ENCODE measurements at places on chromosomes 2 and 18. TPM values are rescaled to one million over a fixed set of nuclear protein-coding genes. Genes with fewer than 3 reads are reported as not detected.

The DNER gene
- not detected for total RNA-seq

The POTEE gene
- 1.1 TPM for total RNA-seq

The CNTNAP5 gene
- total RNA-seq, result not detected

The ACMSD gene
- not detected for total RNA-seq

The CD28 gene
- 133 TPM for total RNA-seq

The RGPD8 gene
- 15.8 TPM for total RNA-seq

The AQP12B gene
- not detected for total RNA-seq

The CNDP1 gene
- total RNA-seq, result not detected

The SERPINB7 gene
- not detected for total RNA-seq

The B4GALT6 gene
- total RNA-seq, result 3.0 TPM

- DNase-seq, result no peak
- peaks cover 2% of the 10 kb centered on the region for H3K27me3 ChIP-seq
Observed at GRCh38 chr2:102131564-102131963, 11.0 kb upstream of the IL1R1 start.

DNA sequence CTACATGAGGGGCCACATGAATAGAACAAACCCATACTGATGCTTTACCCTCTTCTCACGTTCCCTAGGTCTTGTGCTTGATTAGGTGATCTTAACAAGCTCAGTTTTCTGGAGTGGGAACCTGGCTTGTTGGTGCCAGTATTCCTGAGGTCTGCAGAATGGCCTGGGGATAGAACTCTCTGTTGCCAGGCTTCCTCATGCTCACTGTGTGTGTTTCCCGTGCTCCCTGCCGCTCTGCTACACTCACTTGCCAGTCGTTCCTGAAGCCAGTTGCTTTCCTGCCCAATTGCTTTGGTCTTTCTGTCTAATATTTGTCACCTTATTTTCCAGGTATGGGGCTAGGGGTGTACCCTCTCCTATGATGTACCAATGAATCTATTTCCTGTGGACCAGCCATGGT is 2111.5 kb upstream of the PIK3C3 start:
- no peak for DNase-seq

GRCh38 chr2:42974721-42975717 is 182.6 kb upstream of the HAAO start:
- H3K4me1 ChIP-seq, result peaks cover 11% of the 10 kb centered on the region
- peaks cover 6% of the 10 kb centered on the region for H3K27me3 ChIP-seq
- DNase-seq, result peak; percentile 19
- H3K4me3 ChIP-seq, result no peak overlapping the region
- H3K36me3 ChIP-seq, result no peaks in the 10 kb centered on the region

GRCh38 chr18:50356036-50356945 is 18.6 kb upstream of the SKA1 start:
- H3K4me3 ChIP-seq, result no peak overlapping the region
- H3K36me3 ChIP-seq, result no peaks in the 10 kb centered on the region
- peaks cover 25% of the 10 kb centered on the region for H3K27me3 ChIP-seq
- peak overlapping the region; percentile 27 for H3K27ac ChIP-seq

GRCh38 chr2:225025917-225026571 is 16.2 kb downstream of the DOCK10 start:
- H3K4me3 ChIP-seq, result peak overlapping the region; percentile 3
- peaks cover 67% of the 10 kb centered on the region for H3K4me1 ChIP-seq
- no peaks in the 10 kb centered on the region for H3K27me3 ChIP-seq
- peak overlapping the region; percentile 64 for H3K27ac ChIP-seq
- DNase-seq, result no peak

DNA sequence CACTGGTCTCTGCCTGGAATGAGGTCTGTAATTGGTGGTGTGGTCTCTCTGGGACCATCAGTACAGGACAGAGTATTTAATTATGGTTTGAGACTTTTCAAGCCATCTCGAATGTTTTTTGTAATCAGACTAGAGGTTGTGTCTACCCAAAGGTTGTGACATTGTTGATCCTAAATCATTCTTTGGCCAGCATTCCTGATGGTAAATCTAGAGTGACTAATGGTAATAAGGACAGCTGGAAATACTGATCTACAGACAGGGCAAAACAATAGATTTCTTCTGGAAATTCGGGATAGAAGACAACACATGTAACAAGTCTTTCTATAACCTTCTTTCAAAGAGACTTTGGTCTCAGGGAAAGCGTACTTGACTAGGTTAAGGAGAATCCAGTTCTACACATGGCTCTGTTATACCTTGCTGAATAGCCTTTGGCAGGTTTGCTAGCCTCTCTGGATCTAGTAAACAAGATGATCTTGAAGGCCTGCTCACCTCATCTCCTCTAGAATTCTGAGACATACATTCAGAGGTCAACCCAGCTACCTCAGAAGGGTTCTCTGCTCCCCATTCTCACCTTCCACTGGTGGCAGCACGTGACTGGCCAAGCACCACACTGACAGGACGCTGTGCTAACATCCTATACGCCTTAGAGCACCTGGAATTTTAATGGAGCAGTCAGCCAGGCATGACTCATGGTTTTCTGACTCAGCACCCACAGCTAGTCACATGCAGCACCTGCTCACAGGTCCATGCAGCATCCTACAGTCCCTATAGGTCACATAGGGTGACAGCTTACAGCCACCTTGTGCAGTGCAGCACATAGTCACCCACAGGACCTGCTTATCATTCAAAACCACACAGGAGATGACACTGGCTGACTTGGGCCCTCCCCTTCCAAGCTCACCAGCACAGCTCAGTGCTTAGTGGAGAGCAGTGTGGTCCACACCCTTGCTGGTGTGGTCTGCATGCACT is 12.2 kb downstream of the PLB1 start:
- H3K4me1 ChIP-seq, result peaks cover 29% of the 10 kb centered on the region
- no peak overlapping the region for H3K4me3 ChIP-seq
- H3K27me3 ChIP-seq, result peaks cover 17% of the 10 kb centered on the region
- no peak overlapping the region for H3K27ac ChIP-seq
- no peaks in the 10 kb centered on the region for H3K36me3 ChIP-seq
- peak; percentile 23 for DNase-seq

DNA sequence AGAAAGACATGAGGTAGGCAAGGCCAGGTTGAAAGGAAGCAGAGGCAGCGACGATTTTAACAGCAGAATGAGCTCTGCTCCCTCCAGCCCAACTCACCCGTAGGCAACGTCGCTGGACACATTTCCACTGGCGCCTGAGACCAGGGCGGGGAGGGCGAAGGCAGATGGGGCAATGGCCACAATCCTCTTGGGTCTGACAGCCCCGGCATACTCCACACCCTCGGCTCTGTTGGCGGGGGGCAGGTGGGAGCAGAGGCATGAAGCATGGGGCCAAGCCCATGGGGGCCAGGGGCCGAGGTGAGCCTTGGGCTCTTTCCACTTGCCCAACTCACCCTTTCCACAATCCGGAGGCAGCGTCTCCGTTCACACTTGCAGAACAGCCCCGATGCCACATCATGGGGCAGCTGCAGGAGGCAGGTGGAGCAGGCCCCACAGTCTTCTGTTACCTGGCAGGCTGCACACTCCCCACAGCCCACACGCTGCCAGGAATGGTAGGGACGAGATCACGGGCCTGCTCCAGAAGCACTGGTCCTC is 5.8 kb downstream of the MBD1 start:
- no peaks in the 10 kb centered on the region for H3K27me3 ChIP-seq
- no peak overlapping the region for H3K27ac ChIP-seq
- DNase-seq, result no peak
- peaks cover 59% of the 10 kb centered on the region for H3K36me3 ChIP-seq

DNA sequence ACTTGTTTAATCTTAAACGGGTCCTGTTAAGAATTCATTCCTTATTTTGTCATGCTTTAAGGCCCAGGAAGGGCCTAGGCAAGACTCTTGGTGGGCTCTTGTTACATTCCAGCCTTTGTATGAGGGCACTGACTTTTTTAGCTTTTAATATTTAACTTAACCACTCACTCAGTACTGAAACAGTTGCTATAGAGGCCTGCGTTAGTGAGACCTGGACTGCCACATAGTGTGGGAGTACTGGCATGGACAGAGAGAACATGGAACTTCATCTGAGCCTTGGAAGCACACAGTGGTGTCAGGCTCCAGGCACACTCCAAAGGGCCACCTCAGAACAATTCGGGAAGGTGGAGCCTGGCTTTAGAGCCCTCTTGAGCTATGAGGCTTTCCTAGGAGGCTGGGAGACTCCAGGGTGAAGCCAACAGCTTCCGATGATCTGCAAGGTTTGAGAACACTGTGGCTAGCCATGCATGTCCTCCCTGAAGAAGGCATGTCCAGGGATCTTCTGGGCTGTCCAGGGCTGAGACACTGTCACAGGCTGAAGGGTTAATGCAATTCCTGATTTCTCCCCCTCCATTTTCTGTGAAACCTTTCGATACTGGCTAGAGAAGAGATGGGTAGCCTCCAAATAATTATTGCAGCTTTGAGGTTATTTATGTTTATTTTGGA is 155.4 kb upstream of the ACAA2 start:
- H3K36me3 ChIP-seq, result no peaks in the 10 kb centered on the region
- H3K4me1 ChIP-seq, result no peaks in the 10 kb centered on the region
- H3K27ac ChIP-seq, result no peak overlapping the region
- H3K4me3 ChIP-seq, result no peak overlapping the region
- H3K27me3 ChIP-seq, result peaks cover 21% of the 10 kb centered on the region

- H3K36me3 ChIP-seq, result peaks cover 5% of the 10 kb centered on the region
- peaks cover 71% of the 10 kb centered on the region for H3K4me1 ChIP-seq
- no peaks in the 10 kb centered on the region for H3K27me3 ChIP-seq
- H3K4me3 ChIP-seq, result no peak overlapping the region
- no peak overlapping the region for H3K27ac ChIP-seq
- no peak for DNase-seq
Observed at GRCh38 chr2:28444956-28445355, 50.9 kb upstream of the PLB1 start.

DNA sequence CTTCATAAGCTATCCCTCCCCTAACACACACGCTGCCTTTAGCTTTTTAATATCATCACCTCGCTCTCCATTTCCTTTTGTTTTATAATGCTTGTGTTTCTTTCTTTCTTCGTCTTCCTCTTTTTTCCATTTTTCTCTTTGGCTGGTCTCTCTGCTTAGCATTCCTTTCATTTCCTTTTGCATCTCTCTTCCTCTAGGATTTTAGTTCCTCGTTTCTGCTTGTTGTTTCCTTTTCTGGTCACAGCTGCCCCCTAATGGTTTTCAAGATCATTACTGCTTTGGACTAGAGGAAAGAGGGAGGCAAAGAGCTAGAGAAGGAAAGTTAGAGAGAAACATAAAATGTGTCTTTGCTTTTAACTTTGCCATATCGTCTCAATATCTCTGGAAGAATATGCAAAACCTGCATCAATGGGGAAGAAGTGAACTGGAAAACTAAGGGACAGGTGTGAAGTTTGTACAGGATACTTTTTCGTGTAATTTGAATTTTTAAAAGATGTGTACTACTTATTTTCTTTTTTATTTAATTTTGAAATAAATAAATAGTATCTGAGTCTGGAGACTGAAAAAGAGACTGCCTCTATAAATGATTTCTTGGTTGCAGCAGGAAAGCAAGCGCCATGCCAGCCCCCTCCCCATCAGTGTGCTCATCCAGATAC is 6.3 kb upstream of the NRP2 start:
- H3K4me1 ChIP-seq, result peaks cover 20% of the 10 kb centered on the region
- no peaks in the 10 kb centered on the region for H3K36me3 ChIP-seq
- peaks cover 21% of the 10 kb centered on the region for H3K27me3 ChIP-seq
- H3K27ac ChIP-seq, result no peak overlapping the region

- H3K4me1 ChIP-seq, result no peaks in the 10 kb centered on the region
- no peak overlapping the region for H3K4me3 ChIP-seq
- no peak overlapping the region for H3K27ac ChIP-seq
- DNase-seq, result no peak
- no peaks in the 10 kb centered on the region for H3K36me3 ChIP-seq
Observed at GRCh38 chr2:45040786-45041185, 31.5 kb upstream of the SIX2 start.

GRCh38 chr2:160613466-160614153 is 120.0 kb upstream of the RBMS1 start:
- H3K27me3 ChIP-seq, result peaks cover 12% of the 10 kb centered on the region
- H3K4me1 ChIP-seq, result peaks cover 4% of the 10 kb centered on the region

- H3K4me1 ChIP-seq, result peaks cover 67% of the 10 kb centered on the region
- no peak for DNase-seq
- peaks cover 29% of the 10 kb centered on the region for H3K36me3 ChIP-seq
- no peak overlapping the region for H3K27ac ChIP-seq
Observed at GRCh38 chr2:42185220-42185921, 16.2 kb downstream of the EML4 start.

DNA sequence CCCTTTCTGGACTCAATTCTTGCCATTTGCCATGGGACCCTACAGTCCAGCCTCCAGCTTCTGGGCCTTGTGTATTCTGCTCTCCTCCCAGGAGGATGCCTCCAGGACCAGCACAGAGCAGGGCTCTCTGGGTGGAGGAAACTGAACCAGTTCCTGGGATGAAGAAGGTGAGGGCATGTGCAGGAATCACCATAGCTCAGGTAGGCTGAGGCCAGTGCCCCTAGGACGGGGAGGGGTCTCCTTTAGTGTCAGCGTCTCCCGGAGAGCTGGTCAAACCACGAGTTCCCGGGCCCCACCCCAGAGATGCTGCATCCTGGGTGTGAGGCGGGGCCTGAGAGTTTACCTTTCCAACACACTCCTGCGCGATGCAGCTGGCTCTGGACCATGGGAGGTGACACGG is 5.8 kb upstream of the PRELID3A start:
- H3K4me3 ChIP-seq, result no peak overlapping the region
- peaks cover 20% of the 10 kb centered on the region for H3K4me1 ChIP-seq
- no peaks in the 10 kb centered on the region for H3K36me3 ChIP-seq
- no peak for DNase-seq
- H3K27ac ChIP-seq, result no peak overlapping the region
- peaks cover 44% of the 10 kb centered on the region for H3K27me3 ChIP-seq

DNA sequence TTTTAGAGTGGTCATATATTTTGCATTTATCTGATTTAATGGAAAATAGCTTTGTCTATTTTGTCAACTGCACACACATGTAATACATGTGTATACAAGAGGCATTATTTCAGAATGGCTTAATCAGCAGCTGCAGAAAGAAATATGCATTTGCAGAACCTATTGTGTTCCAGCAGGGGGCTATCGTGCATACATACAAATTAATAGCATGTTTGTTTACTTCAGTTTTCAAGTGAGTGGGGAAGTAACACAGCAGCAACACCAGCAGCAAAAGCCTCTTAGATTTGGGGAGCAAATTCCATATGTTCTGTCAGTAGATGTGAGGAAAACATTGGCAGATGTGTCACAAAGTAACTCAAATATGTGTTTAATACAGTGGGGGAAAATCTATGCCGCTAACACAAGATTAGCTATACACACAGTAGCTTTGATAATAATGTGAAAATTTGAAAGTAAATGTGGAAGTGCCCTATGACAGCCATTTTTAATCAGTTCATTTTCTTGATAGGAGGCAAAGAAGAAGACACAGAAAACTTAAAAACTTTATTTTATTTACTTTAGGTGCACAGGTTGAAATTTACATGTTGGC is 218.1 kb downstream of the WDR7 start:
- no peak overlapping the region for H3K4me3 ChIP-seq
- H3K36me3 ChIP-seq, result no peaks in the 10 kb centered on the region
- no peaks in the 10 kb centered on the region for H3K4me1 ChIP-seq

DNA sequence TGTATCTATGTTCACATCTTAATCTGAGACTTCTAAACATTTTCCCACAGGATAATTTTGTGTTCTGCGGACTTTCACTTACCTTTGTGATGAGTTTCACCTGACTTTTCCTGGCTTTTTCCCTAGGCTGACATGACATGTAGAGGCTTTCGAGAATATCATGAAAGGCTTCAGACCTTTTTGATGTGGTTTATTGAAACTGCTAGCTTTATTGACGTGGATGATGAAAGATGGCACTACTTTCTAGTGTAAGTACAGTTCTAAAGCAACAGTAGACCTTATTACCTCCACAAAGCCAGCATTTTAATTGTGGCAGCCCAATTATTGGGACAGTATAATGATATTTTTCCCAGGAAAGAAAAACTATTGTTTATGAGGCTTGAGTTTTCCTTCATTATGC is 34.1 kb upstream of the METAP1D start:
- no peak for DNase-seq
- H3K36me3 ChIP-seq, result peaks cover 15% of the 10 kb centered on the region
- H3K4me3 ChIP-seq, result no peak overlapping the region
- no peaks in the 10 kb centered on the region for H3K27me3 ChIP-seq
- peaks cover 23% of the 10 kb centered on the region for H3K4me1 ChIP-seq
- H3K27ac ChIP-seq, result no peak overlapping the region

All from activated T-helper 1 cell treated with anti-CD3 and anti-CD28 coated beads, Interleukin-12 subunit alpha, Interleukin-12 subunit beta, Interleukin-2, Interleukin-4 antibody, amounts not matched to agents 30 ng/mL and 10 ng/mL and 1 ng/mL, durations not matched to agents 14 hours and 24 hours and 36 hours (primary cell).